NCI-H226 (cell line): ENCODE measurements at places on chromosomes 16 and 17.

GRCh38 chr16:50202926-50203624 lies 50.0 kb downstream of the TENT4B start:
- DNase-seq = peak; percentile 87

DNA sequence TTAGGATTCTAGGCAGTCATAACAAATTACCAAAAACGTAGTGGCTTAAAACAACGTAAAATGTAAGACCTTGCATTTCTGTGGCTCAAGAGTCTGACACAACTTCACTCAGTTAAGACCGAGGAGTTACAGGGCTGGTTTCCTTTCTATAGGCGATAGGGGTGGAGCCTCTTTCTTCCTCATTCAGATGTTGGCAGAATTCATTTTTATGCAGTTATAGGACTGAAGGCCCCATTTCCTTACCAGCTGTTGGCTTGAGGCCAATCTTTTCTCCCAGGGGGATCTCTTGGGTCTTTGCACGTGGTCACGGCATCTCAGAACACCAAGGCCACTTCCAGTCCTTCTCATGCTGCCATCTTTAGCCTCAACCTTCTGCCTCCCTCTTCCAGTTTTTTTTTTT lies 145.2 kb downstream of the KCNJ2 start:
- DNase-seq = no peak

- no peak for DNase-seq
Measured at GRCh38 chr16:9607515-9608230, 516.2 kb downstream of the HAPSTR1 start.

DNA sequence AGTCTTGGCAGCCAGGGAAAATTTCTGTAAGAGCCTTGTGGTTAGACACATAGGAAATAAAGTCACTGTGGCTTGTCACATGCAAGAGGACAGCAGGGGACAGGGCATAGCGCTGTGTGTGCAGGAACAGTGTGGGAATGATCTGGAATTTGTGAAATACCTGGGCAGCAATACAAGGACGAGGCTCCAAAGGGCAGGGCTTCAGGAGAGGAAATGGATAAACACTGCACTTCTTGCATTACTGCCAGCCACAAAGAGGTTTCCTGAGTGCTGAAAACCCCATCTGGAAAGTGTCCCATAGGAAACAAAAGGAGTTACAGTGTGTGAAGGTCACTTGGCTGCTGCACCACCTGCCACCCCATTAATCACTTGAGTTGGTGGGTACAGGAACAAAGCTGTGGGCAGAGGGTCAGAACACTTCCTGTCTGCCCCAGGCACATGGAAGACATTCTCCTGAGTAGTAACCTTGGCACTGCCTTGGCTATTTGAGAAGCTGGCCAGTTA lies 12.1 kb upstream of the HP start:
- DNase-seq = no peak

DNA sequence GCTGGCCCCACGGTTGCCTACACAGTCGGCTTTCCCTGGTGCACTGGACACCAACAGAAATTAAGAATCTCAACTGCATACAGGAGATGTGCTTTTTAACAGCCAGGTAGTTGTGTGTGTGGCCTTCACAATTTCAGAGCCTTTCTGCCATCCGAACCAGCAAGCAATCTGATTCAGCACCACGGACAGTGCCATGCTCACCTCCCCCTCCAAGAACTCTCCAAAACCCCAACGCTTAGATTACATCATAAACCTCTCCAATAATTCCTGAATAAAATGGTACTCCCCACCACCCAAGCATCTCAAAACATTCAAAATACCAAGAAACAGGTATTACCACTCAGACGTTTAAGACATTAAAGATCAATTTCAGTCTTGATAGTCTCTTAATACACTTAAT lies 31.8 kb downstream of the USP7 start:
- peak; percentile 19 for DNase-seq

- peak; percentile 46 for DNase-seq
Measured at GRCh38 chr17:44363613-44364159, at the start of gene FAM171A2. FAM171A2 (minus strand) TSS chr17:44363853; CDS start chr17:44363714, 139 bp downstream.

DNA sequence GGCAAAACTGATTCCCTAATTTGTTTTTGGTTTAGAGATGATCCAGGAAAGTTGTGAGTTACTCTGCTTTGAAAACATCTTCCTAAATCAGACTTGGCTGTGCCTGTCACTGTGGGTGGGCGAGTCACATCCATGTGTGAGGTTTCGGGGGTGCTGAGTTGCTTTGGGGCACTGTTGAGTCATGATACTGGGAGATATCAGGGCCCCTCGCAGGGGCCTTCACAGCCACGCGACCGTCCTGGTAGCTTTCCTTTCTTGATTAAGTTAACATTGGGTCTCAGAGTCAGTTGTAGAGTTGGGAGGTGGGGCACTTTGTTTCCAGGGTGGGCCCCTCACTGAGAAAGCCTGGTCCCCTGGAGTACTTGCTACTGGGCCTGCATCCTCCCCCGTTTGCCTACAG lies 58.3 kb upstream of the LGALS9 start:
- peak; percentile 15 for DNase-seq

DNA sequence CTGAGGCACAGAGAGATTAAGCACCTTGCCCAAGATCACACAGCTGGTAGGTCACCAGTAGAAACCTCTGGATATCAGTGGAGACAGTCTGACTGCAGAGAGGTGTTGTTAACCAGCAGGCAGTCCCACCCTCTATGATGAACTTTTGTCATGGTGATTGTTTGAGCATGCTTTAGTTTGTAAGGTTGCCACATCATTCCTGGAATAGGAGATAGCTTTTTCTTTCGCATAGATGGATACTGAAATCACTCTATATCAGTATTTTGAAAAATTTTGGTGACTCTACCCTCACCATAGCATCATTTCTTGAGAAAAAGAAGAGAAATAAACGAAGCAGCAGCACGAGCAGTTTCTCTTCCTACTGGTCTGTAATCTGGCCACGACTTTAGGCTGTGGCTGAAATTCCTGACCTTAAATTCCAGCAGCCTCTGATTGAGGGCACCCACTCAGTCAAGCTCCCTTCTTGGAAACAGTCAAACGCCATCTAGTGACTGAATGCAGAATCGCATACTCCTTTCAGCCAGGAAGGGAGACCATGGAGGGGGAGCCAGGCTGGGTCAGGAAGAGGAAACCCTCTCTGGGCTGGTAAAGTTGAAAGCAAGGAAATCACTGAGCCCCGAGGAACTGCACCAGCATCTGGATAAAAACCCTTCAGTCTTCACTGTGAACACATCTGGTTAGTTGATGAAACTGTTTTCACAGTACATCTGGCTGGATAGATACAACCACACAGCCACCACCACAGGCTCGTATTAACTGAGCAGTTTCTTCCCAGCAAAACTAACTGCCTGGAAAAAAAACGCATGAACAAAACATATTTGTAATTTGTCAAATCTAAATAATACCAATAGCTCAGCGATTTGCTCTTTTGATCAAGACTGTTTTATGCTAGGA lies 108.5 kb upstream of the XYLT1 start:
- DNase-seq = no peak

DNA sequence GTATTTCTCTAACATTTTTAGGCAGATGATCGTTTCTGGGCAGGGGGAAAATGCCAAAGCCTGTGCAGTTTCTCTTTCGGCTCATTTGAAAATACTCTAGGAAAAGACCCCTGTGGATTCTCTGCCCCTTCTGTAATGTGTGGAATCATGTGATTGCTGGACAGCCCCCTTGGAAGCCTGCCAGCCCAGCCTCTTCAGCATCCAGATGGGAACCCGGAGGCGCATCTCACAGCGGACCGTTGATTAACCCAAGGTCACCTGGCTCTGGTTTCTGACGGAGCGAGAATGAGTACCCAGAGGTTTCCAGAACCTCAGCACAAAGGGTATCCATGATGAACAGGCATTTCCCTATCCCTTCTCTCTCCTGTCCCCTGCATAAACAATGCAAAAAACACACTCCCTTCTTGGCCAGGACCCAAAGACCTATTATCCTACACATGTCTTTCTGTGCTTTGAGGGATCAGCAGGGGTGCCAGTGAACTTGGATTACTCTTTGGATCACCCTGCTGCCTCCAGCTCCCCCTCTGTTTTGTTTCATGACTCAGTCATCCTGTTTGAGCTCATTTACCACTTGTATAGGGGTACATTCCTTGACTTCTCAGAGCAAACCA lies 957.1 kb upstream of the RBFOX1 start:
- DNase-seq = no peak

DNA sequence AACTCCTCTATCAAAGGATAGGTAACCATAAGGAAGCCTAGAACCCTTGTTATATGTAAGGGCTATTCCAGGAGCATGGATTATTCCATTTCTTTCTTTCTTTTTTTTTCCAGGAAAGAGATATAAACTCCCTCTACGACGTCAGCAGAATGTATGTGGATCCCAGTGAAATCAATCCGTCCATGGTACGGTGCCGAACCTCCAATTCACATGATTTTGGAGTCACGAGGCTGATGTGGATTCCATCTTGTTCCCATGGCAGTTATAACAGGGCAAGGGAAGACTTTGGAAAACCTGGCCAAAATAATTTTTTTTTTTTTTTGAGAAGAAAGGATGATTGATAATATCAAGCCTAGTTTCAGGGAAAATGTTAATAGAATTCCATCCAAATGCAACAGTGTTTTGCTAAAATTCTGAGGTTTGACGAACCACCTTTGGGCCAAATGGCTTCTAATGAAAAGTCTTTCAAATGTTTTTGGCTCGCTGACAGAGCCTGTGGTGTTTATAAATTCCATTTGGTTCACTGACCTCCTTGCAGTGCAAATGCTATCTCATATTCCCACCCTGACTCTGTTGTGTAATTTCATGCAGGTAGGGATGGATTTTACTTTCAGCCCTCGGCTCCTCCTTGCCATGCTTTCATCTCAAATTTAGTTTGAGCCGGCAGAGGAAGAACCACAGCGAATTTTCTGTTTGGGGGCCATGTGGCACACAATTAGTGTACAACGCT lies 90.0 kb downstream of the SDR42E1 start:
- no peak for DNase-seq

GRCh38 chr16:9808210-9808609 lies 374.0 kb downstream of the GRIN2A start:
- no peak for DNase-seq

DNA sequence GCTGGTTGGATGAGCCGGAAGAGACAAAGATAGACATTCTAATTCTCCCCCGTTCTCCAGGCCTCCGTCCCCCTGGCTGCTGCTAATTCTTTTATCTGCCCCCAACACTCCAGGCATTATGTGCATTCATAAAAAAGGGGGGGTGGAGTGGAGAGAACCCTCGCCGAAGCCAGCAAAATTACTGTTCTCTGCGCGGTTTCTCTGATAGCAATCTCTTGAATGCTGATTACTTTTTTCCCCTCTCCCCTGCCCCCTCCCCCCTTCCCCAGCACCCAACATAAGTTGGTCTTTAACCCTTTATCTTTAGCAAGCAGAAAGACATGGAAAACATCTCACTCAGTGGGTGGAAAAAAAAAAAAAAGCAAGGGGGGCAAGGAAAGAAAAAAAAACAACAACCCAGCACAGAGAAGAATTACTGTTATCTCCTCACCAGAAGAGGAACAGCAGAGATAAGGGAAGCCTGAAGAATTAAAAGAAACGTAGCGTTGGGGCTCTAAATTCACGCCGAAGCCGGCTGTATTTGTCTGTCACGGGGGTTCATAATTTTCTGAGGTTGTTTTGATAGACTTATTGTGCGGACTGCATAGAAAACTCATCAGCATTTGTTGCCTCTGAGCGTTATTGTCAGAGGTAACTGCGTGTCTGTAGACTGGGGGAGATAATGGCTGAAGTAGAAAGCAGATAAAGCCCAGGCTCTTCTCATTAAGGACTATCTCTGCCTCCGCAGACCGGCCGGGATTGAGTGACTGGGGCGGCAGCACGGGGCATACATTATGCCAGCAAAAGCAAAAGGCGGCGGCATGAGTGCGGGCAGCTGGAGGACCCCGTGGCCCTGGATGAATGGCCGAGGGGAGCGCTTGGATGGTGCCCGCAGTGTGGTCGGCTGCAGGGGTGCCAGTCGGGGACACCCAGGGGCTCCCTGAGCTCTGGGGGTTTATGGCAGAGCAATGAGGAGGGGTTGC lies 126.9 kb downstream of the MRM1 start:
- DNase-seq = no peak

- DNase-seq = no peak
Measured at GRCh38 chr16:23523876-23524385, 13.6 kb upstream of the GGA2 start.

GRCh38 chr16:88375236-88375975 lies 7.4 kb upstream of the ZNF469 start:
- DNase-seq = no peak

DNA sequence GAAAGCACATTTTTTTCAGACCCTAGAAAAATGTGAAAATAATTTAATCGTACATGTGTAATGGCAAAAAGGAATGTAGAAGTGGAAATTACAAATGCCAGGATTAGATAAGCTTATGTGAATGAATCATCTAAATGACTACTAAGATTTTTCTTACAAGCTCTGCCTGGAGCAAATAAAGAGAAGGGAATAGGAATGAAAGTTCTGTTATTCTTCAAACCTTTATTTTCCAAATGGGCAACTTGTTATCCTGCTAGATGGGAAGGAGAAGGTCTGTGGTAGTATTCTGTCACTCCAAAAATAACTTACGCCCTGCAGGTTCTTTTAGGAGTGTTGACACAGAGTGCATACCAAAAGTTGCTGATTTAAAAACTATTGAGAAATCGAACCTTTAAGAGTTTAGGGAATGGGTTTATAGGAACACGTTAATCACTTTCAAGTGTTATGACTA lies 9.7 kb downstream of the CTCF start:
- peak; percentile 72 for DNase-seq

DNA sequence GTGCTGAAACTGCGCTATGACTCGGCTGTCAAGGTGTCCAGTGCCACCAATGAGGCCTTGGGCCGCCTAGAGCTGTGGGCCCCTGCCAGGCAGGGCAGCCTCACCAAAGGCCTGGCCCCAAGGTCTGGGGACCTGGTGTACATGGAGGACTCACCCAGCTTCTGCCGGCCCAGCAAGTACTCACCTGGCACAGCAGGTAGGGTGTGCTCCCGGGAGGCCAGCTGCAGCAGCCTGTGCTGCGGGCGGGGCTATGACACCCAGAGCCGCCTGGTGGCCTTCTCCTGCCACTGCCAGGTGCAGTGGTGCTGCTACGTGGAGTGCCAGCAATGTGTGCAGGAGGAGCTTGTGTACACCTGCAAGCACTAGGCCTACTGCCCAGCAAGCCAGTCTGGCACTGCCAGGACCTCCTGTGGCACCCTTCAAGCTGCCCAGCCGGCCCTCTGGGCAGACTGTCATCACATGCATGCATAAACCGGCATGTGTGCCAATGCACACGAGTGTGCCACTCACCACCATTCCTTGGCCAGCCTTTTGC lies 25.0 kb downstream of the WNT9B start:
- no peak for DNase-seq

GRCh38 chr16:84643674-84644073 lies 4.6 kb upstream of the KLHL36 start:
- DNase-seq = no peak

DNA sequence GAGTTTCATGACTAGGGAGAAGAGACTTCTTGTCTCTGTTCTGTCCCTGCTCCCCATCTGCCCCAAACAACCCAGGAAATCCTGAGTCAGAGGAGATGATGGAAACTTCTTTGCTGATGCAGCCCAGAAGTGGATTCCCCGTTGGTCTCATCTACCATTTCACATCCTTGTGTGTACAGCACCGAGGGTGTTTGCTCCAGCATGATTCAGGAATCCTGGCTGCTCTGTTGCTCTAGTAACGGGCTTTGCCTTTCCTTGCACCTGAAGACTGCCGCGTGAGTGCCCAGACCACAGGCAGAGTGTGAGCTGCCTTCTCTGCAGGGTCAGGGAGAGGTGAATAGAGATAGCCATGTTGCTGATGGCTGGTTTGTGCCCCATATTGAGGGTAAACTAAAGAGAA lies 408.4 kb downstream of the CPPED1 start:
- DNase-seq = no peak
